ENCODE measurements at places on chromosomes 5 and 9. TPM values are rescaled to one million over a fixed set of nuclear protein-coding genes. Genes with fewer than 3 reads are reported as not detected.
A peak's percentile ranks its signal among the peaks of the same experiment; 100 is the strongest.

IFNA21 gene
- not detected for polyA plus RNA-seq

PAPPA gene
- 39.9 TPM for polyA plus RNA-seq

SPINK4 gene
- polyA plus RNA-seq = not detected

SLC6A3 gene
- not detected for polyA plus RNA-seq

HTR4 gene
- not detected for polyA plus RNA-seq

JAKMIP2 gene
- not detected for polyA plus RNA-seq

SPATA31E1 gene
- not detected for polyA plus RNA-seq

RAB24 gene
- polyA plus RNA-seq = 39.7 TPM

DNAI1 gene
- not detected for polyA plus RNA-seq

ADGRD2 gene
- polyA plus RNA-seq = not detected

DNA sequence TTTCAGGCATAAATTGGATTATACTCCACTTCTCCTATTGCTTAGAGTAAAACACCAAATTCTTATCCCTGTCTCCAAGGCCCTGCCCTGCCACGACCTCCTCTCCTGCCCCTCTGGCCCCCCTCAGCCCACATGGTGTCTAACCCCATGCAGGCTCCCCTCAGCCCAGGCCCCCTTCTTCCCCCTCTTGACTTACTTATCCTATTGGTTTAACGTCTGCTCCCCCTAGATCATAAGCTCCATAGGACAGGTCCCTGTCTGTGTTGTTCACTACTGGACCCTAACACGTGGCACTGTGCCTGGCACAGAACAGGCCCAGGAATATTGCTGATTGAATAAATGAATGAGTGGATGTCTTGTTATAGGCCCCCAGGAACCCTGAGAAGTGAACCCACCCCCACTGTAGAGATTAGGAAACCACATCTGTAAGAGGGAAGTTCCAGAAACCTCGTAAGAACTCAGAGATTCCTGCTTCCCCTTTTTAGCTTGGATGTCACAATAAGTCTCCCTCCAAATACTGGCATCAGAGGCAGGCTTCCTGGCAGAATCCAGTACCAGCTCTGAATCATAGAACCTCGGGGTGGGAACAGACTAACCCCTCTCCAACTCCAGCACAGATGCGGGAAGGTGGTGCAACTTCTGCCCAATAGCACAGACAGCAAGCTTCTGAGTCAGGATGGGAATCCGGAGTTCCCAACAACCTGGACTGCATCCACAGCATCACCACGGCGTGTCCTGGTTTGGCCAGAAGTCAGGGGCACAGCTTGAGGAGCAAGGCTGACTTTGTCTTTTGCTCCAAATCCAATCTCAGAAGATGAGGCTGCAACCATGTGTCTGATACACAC, 31.5 kb downstream of the HRH2 start:
- no peak for DNase-seq

DNA sequence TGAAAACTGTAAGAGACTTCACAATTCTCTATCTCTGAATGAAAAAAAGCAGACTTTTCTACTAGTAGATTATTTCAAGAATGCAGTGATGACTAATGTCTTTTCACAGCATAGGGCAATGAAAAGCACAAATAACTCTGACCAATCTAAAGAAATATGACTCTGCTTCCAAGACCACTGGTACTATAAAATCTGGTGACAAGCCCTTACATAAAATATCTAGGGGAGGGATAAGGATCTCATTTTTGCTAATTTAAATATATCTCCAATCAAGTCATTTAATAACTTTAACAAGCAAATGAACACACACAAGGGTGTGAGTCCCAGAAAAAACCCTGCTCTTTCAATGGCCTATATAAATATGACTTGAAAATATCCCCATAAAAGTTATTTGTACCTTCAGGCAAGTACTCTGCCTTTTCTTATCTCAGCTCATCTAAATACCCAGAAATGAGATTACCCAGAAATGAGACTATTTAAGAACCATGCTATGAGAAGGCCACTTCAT, 105.2 kb downstream of the GNAQ start:
- DNase-seq = peak; percentile 67

- no peak for DNase-seq
These were observed 1.6 kb downstream of the SET start for GRCh38 chr9:128690684-128691034.

- no peak for DNase-seq
These were observed 115.3 kb downstream of the SLIT3 start for GRCh38 chr5:169185626-169186025.

DNA sequence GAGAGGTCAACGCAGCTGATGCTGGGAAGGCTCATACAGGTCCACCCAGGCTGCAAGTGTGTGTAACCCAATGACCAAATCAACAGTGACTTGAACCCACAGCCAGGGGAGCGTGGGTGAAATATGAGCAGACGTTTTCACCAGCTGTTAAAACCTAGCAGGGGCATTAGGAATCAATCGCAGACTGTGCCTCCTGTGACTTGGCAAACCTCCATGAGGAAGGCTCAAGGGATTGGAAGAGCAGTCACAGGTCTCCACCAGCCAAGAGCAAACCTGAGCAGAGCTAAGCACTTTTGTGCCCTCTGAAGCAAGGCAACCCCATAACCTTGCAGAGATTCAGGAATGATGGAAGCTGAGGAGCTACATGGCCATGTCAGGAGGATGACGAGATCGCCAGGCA, 25.5 kb downstream of the INSYN2B start:
- no peak for DNase-seq

GRCh38 chr9:77833561-77834429, 185.7 kb upstream of the GNA14 start:
- no peak for DNase-seq

DNA sequence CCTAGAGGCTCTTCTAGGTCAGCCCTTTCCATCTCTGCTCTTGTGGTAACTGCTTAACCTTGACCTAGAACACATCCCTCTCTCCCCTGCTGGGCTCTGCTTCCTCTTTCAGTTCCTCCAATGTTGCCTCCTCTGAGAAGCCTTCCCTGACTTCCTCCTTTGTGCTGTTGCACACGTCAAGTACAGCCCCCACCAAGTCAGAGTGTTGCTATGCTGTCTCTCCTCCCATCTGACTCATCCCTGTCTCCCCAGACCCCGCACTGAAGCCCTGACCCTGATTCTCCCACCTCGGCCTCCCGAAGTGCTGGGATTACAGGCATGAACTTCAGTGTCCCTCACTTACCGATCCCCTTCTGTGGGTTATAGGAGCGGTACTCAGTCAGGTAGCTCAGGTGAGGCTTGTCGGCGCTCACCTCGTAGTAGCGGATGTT, 10.4 kb upstream of the TRIM14 start:
- DNase-seq = no peak

DNA sequence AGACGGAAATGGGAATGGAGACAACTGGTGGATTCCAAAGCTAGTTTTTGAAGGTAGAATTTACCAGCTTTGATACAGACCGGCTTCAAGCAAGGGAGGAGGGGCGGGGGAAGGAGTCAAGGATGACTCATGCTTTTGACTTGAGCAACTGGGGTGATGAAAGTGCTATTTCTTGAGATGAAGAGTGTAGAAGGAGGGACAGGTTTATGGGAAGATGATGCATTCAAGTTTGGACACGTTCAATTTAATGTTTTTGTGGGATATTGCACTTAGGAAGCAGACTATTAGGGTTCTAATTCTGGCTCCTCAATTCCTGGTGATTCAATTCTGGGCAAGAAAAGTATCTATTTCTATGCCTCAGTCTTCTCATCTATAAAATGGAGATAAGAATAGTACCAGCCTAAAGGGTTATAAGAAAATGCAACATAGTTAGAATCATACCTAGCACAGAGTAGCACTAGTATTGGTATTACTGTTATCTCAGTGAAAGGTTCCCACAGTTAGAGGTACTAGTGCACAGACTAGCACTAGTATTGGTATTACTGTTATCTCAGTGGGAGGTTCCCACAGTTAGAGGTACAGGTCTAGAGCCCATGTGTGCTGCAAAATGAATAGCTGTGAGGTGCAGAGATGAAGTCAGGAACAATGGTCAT, 4.6 kb downstream of the NIPAL4 start:
- DNase-seq = peak; percentile 90

- no peak for DNase-seq
These were observed 47.1 kb upstream of the RXRA start for GRCh38 chr9:134278974-134279640.

DNA sequence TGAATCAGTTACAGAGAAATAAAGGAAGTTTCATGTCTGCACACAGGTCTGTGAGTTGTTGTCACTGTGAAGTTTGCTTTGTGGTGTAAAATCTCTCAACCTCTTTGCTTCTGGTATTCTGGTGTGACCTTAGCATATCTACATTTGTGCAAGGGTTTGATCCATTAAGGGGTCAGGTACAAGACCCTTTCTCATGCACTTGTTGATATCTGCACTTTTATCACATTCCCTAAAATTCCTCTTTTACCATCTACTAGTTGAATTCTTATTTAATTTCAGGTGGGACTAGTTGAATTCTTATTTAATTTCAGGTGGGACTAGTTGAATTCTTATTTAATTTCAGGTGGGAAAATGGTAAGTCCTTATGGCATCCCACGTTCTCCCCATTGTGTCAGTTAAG, 306.7 kb upstream of the ZNF608 start:
- DNase-seq = no peak

DNA sequence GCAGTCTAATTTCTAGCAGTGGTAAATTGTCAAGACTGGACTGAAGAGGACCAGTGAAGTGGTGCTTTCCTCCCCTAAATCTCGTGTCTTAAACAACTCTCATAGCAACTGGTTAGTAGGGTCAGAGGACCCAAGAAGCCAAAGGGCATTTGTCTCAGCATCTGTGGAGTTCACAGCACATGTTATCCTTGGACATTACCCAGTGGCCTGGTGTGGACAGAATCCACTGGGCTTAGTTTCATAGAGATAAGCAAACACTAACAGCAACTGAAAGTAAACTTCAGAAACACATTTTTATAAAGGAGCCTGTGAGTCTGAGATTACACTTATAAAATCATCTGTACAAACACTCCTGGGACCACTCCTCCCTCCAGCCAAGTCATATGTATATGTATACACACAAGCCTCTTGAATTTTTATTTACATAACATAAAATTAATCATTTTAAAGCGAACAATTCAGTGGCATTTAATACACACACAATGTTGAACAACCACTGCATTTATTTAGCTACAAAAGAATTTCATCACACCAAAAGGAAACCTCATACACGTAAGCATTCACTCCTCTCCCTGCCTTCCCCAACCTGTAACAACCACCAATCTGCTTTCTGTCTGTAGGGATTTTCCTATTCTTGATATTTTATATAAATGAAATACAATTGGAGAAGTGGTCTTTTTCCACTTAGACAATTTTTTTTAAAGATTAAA, 457.8 kb downstream of the RASEF start:
- DNase-seq = no peak

DNA sequence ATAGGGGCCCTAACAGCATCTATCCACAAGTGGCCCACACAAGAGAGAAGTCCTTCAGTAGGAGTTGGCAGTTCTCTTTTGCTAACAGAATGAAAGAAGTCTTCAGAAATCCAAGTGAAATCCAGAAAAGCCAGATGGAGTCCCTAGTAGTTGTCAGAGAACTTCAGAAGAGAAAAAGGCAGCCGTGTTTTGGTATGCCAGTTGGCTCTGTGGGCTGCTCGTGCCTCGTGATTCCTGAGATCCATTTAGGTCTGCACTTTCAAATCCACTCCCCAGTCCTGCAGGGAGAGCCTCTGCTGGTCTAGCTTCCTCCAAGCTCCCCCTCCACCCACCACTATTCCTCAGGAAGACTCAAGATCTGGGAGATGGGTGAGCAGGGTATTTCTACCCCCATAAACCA, 69.0 kb downstream of the CFAP90 start:
- no peak for DNase-seq

- no peak for DNase-seq
These were observed 39.7 kb downstream of the ACTL7B start for GRCh38 chr9:108816037-108816436.

- DNase-seq = no peak
These were observed 207.1 kb upstream of the MEF2C start for GRCh38 chr5:89090037-89090436.

- no peak for DNase-seq
These were observed at the start of gene RNF208 for GRCh38 chr9:137222190-137223077. RNF208 (minus strand) TSS chr9:137222240; CDS start chr9:137221212, 1,028 bp downstream.

DNA sequence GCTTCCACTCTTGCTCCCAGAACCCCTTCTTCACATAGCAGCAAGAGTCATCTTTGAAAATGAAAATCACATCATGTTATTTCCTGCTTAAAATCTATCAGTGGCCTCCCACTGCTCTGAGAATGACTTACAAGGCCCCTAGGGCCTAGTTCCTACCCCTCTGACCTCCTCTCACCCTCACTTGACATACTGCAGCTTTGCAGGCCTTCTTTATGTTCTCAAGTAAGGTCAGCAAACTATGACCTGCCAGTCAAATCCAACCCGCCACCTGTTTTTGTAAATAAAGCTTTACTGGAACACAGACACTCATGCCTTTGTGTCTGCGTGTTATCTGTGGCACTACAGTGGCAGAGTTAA, 185.7 kb downstream of the NR3C1 start:
- DNase-seq = no peak

- DNase-seq = no peak
These were observed 295.9 kb upstream of the TNC start for GRCh38 chr9:115413766-115414382.

- DNase-seq = no peak
These were observed at the start of gene FCHSD1 for GRCh38 chr5:141650851-141651727. FCHSD1 (minus strand) TSS chr5:141651418; CDS start chr5:141651368, 50 bp downstream.

GRCh38 chr9:75607521-75607920, 283.0 kb upstream of the PCSK5 start:
- no peak for DNase-seq

DNA sequence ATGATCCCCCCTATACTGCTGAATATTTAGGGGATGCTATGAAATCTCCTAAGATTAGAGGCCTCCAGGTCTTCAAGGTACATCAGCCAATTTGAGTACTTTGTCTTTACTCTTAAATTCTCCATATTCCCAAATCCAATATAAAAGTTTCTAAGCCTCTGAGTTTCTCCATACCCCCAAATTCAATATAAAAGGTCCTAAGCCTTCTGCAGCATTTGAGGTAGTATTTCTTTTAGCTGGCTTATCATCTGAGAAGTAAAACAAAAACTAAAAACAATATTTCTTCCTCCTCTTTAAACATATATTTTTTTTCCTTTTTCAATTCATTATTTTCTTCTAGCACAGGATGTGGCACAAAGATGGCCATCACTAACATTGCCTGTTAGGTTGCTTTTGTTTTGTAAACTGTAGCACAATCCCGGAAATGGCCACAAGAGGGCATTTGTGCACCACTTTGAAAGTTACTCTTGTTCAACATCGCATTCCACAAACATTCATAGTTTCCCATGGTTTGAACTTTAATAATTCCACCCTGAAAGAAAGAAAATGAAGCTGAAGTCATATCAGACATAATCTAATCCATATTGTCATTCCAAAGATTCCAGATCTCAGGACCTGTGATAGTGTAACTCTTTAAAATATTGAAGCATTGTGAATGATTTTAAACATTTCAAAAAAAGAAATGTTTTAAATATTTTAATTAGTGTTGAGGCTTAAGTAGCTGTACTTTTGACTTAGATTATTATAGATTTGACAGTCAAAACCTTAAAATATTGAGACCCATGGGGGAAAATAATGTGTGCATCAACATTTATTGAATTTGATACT, 21.0 kb upstream of the SCGB3A2 start:
- peak; percentile 2 for DNase-seq

GRCh38 chr9:137406085-137406760, 16.7 kb downstream of the EXD3 start:
- no peak for DNase-seq

GRCh38 chr9:73162987-73163768, 11.5 kb downstream of the ANXA1 start:
- no peak for DNase-seq
